ENCODE measurements at places on chromosomes 16 and 17.

- DNase-seq, result no peak
Observed at GRCh38 chr17:39549747-39550573, 57.8 kb downstream of the NEUROD2 start.

DNA sequence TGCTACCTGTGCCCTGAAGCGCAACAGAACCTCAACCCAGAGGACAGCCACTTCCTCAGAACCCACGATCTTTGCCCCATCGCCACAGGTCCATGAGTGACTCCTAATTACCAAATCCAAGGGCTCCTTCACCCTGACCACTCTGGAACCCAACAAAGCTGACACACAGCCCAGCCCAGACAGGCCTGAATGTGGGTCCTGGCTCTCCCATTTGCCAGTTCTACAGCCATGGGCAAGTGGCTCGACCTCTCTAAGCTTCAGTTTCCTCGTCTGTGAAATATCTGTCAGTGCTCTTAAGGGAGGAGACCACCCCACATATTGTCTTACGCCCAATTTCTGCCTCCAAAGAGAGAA is 18.0 kb upstream of the ENDOV start:
- DNase-seq, result no peak

- no peak for DNase-seq
Observed at GRCh38 chr16:89377453-89377848, 112.9 kb downstream of the ANKRD11 start.

DNA sequence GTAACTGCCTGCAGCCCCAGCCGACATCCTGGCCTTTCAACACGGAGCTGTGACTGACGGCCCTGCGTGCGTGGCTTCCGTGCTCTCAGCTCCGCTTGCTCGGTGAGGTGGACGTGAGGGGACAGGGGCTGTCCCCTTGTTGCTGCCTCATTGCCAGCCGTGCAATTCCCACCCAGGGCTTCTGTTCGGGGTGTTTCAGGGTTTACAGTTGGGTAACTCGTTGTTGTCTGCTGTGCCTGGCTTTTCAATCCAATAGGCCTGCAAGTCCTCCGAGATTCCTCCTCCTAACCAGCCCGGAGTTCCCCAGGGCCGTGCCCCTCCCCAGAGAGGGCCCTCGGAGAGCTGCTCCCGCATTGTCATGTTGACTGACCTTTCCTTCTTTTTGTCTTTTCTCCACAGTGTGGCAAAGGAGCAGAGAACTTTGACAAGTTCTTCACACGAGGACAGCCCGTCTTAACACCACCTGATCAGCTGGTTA is 31.4 kb upstream of the CACNG5 start:
- no peak for DNase-seq

GRCh38 chr16:85138825-85139627 is 26.8 kb upstream of the CIBAR2 start:
- no peak for DNase-seq

GRCh38 chr17:49931416-49932137 is 37.4 kb upstream of the DLX4 start:
- no peak for DNase-seq

DNA sequence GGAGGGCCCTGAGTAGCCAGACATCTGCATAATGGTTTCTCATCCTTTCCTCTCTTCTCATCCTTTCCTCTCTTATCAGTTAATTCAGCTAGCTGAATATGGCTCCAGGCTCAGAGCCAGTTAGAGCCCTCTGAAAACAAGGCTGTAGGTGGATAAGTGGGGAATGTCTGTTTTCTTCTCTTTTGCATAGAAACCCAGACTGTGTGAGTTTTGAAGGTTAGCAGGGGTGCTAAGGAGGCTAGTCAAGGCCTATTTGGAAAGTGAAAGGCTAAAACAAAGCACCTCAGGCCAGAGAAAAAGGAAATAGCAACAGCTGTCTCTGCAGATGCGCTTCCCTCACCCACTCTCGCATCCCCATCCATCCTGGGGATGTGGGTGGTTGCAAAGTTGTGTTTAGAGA is 420.9 kb downstream of the SHISA9 start:
- no peak for DNase-seq

GRCh38 chr17:81298991-81299738 is 4.1 kb upstream of the SLC38A10 start:
- DNase-seq, result no peak

DNA sequence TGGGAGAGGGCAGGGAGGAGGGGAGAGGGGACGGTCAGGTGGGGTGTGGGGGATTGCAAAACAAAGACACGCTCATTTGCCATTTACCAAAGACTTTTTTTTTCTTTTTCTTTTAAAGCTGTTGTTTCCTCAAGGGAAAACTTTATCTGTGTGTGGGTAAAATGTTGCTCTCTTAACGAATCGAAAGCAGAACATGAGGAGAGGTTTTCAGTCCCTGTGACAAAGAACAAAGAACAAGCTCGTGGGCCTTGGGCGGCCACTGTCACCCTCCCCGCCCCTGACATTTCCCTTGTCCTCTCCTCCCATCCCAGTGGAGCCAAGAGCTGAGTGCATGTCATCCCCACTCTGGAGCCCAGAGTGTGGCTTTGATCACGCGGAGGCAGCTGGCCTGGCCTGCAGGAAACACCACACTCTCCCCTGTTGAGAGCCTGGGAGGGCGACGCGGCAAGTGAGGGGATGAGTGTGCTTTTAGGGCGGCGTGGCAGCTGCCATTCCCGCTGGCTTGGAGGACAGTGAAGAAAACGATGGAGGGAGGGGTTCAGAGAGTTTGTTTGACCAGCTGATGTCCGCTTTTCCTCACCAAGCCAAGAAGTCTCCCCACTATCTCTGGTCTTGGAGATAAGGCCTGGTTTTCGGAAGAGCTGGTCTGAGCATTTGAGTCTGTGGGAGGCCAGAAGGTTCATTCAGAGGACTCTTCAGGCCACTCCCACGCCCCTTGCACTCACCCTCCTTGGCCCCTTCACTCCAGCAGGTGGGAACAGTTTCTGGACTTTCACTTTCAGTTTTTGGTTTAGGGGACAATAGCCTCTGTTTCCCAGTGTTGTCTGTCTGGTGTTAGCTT is 11.4 kb downstream of the CCR7 start:
- no peak for DNase-seq

DNA sequence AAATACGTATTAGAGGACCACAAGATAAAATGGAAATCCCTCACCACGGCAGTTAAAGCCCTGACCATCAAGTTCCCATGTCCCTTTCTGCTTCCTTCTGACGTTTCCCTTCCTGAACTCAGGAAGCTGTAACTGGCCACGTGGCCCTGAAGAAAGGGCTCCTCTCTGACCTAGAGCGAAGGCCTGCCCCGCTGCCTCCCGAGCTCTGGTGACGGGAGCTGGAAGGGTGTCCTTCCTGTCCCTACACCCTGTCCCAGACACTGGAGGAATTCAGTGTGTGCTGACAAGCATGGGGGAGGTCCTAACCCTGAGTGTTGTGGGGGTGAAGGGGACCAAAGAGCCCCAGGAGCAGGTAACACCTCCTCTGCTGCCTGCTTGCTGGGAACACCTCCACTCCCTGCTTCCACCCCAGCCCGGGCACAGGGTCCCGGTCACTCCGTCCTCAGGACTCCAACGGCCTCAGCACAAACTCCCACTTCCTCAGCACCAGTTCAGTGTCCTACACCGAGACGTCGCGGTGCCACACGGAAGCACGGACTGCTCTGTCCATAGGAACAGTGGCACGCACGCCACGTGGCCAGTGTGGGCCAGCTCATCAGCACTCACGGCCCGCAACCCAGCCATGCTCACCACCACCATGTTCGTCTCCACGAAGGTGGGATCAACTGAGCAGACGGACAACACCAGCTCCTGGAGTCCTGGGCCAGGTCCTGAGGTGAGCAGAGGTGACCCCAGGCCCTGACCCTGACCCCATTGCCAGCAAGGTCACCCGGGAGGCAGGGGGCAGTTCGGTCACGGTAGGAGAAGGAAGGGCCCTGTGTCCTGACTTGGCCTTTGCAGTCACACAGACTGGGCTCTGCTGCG is 16.9 kb downstream of the TMEM235 start:
- DNase-seq, result no peak

DNA sequence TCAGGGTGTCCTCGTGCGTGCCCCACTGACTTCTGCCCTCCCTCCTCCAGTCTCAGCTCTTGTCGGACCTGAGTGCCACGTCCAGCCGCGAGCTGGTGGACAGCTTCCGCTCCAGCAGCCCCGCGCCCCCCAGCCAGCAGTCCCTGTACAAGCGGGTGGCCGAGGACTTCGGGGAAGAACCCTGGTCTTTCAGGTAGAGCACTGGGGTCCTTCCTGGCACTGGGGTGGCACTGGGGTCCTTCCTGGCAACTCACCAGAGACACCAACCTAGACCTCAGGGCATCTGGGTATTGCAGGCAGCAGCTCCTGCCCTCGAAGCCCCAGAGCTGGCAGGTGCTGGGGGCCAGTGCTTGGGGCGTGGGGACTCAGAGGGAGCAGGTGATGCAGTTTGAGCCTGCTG is 25.0 kb downstream of the SGSH start:
- DNase-seq, result no peak

DNA sequence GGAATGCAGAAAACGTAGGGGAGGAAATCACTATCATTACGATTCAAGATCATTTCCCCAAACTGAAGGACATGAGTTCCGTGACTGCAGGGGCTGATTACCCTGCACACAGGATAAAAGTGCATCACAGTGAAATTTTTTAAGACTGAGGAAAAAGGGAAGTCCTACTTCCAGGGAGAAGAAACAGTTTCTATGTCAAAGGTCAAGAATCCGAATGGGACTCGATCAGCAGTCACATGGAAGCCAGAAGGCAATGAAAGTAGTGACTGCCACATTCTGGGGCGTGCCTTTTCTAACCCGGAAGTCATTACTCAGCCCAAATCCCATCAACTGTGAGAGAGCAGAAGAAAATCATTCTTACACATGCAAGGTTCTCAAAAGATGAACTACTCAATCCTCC is 12.1 kb downstream of the ZZEF1 start:
- no peak for DNase-seq

GRCh38 chr17:82314012-82314726 is 3.2 kb downstream of the CD7 start:
- DNase-seq, result no peak

DNA sequence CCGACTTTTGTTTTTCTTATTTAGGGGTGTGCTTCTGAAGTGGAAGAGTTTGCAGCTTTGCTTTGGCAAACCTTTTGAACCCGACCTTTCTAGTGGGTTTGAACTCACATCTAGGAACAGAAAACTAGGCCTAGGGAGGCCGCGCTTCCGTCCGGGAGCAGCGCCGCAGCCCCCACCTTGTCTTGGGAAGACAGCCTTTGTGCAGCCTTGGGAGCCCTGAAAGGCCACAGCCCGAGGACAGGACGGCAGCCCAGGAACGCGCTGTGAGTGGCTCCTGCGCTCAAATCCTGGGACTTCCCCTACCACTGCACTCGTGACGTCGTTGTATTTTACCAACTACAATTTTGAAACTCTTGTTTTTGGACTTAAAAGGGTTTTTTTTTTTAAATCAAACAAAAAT is 53.7 kb upstream of the ZNF267 start:
- DNase-seq, result no peak

- DNase-seq, result no peak
Observed at GRCh38 chr16:15510992-15511391, 76.6 kb downstream of the BMERB1 start.

GRCh38 chr16:56892705-56893104 is 27.7 kb downstream of the SLC12A3 start:
- no peak for DNase-seq

DNA sequence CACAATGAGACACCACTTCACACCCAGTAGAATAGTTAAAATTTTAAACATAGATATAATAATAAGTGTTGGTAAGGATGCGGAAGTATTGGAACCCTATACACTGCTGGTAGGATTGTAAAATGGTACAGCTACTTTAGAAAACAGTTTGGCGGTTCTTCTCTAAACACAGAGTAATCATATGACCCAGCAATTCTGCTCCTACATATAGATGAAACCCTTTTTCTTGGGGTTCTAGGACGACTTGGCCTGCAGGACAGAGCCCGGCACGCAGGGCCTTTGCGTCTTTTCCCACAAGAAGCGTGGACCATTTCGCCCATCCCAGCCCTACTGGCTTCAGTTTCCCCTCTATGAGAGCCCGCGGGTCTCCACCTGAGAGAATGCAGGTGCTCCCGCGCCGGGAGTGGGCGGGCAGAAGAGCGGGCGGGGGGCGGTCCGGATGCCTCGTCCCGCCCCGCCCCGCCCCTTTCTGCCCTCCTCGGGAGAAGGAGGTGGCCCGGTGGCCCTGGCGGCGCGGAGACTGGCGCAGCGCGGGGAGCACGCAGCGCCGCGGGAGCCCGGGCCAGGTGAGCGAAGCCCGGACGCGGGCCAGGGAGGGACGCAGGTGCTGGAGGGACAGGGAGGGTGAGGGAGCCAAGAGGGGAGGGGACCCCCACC is at the start of gene SDR42E2:
Gene SDR42E2 (plus strand): TSS at position 508 of the 657 bp plus-strand sequence. CDS start 3,077 bp downstream, outside the sequence.
- peak; percentile 5 for DNase-seq

GRCh38 chr17:6209829-6210228 is 139.7 kb downstream of the WSCD1 start:
- no peak for DNase-seq

GRCh38 chr16:82031116-82032084 is 3.7 kb upstream of the HSD17B2 start:
- DNase-seq, result no peak

DNA sequence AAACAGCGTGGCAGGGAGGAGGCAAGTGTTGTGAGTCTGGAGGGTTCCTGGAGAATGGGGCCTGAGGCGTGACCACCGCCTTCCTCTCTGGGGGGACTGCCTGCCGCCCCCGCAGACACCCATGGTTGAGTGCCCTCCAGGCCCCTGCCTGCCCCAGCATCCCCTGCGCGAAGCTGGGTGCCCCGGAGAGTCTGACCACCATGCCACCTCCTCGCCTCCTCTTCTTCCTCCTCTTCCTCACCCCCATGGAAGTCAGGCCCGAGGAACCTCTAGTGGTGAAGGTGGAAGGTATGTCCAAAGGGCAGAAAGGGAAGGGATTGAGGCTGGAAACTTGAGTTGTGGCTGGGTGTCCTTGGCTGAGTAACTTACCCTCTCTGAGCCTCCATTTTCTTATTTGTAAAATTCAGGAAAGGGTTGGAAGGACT is at the start of gene CD19:
Gene CD19 (plus strand): TSS at position 171 of the 425 bp plus-strand sequence. CDS start 30 bp downstream, at position 201.
- DNase-seq, result no peak

DNA sequence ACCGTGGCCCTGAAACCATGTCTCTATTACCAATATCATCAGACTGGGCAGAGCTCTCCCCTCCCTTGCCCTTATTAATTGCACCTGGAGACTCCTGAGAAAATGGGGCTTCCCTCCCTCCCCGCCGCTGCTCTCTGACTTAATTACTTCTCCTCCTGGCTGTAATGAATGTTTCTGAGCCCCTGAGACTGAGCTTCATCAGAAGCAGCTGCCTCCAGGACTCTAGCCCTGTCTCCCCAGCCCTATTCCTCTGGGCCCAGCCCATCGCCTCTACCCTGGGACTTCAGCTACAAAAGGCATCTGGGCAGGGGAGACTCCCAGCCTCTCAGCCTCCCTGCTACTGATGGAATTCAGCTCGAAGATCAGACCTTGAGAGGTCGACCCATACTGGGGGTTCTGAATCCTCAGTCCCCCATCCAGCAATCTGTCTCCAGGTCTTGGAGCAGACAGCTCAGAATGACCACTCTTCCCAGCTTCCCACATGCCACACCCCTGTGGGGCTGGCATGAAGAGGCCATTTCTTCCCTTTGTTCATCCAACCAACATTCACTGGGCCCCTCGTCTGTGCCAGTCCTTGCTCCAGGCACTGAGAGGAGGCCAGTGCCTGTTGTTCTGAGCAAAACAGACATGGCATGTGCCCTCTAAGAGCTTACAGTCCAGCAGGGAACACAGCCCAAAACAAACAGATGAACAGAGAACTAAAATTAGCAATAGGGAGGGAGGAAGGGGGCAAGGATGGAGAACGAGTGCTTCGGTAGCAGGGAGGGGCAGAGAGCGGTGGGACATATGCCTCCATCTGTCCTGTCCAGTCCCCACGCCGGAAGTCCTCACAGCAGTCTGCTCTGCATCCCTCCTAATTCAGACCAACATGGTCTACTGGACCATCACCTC is 17.0 kb upstream of the NAGS start:
- DNase-seq, result no peak
